ENCODE measurements at places on chromosomes 4 and X. TPM values are rescaled to one million over a fixed set of nuclear protein-coding genes. Genes with fewer than 3 reads are reported as not detected.

Gene FGF5
- polyA plus RNA-seq, result not detected

Gene ELF4
- polyA plus RNA-seq, result 0.76 TPM

Gene MAGEC3
- not detected for polyA plus RNA-seq

Gene TMPRSS11D
- 0.10 TPM for polyA plus RNA-seq

Gene NUP62CL
- polyA plus RNA-seq, result 0.08 TPM

Gene RNF128
- polyA plus RNA-seq, result 2.9 TPM

Gene GRPR
- 0.05 TPM for polyA plus RNA-seq

DNA sequence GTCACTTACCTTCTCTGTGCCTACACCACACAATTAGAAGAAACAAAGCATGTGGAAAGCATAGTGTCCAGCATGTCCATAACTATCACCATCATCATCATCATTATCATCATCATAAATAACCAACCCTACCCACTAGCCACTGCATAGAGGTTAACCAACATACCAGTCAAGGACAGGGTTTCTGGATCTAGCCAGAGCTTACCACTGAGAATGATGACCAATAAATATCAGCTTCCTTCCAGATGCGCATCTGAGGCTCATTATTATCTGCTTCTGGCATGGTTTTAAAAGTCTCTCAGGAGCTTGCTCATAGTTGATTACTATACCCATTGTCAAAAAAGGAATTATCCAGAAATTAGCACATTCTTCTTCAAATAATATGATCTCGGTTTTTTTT lies 25.5 kb upstream of the MYOZ2 start:
- no peak overlapping the region for H3K27ac ChIP-seq
- no peak for DNase-seq
- peaks cover 20% of the 10 kb centered on the region for H3K4me1 ChIP-seq
- H3K36me3 ChIP-seq, result no peaks in the 10 kb centered on the region
- H3K27me3 ChIP-seq, result no peaks in the 10 kb centered on the region
- no peak overlapping the region for H3K4me3 ChIP-seq

GRCh38 chr4:116882503-116882902 lies 202.9 kb downstream of the TRAM1L1 start:
- no peak for DNase-seq
- H3K27me3 ChIP-seq, result no peaks in the 10 kb centered on the region

DNA sequence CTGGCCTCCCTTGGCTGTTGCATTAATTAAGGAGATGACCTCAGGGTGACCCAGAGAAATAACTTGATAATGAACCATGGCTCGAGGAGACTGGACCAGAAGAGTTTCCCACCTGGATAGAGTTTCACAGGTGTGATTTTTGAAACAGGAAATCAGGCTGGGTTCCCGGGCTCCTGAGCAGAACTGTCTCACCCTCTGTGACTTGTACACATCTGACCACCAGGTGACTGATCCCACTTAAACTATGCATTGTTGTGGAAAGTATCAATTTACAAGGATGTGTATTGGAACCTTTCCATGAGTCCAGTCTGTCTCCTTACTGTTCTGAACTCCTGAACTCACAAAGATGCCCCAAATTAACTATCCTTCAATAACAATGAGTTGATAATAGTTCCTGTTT lies 220.3 kb downstream of the PTTG2 start:
- no peak for DNase-seq
- no peak overlapping the region for H3K27ac ChIP-seq
- H3K4me3 ChIP-seq, result no peak overlapping the region

- no peaks in the 10 kb centered on the region for H3K36me3 ChIP-seq
- H3K4me3 ChIP-seq, result no peak overlapping the region
- no peak overlapping the region for H3K27ac ChIP-seq
- H3K4me1 ChIP-seq, result no peaks in the 10 kb centered on the region
- DNase-seq, result no peak
- no peaks in the 10 kb centered on the region for H3K27me3 ChIP-seq
Measured at GRCh38 chr4:62644372-62644771, 1444.2 kb downstream of the ADGRL3 start.

DNA sequence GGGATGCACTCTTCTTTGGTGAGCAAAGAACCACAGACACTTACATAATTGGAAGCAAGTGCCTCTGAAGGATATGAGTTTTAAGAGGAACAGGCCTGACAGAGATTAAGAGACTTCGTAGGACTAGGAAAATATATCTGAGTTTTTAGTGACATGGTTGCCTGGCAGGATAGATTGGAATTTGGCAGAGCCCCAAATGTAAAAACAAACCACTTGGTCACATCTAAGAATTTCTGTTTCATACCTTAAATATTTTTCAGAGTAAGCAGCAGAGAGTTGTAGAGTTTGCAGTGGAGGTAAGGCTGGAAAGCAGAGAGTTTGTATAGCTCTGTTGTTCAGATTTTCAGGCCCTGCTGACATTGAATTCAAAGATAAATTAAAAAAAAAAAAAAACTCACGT lies 150.1 kb upstream of the MAGEB2 start:
- no peak overlapping the region for H3K27ac ChIP-seq
- no peak overlapping the region for H3K4me3 ChIP-seq
- no peaks in the 10 kb centered on the region for H3K27me3 ChIP-seq
- DNase-seq, result no peak

GRCh38 chr4:100359441-100359840 lies 158.4 kb downstream of the EMCN start:
- no peak overlapping the region for H3K27ac ChIP-seq
- no peaks in the 10 kb centered on the region for H3K27me3 ChIP-seq
- no peaks in the 10 kb centered on the region for H3K36me3 ChIP-seq
- no peak overlapping the region for H3K4me3 ChIP-seq

- no peak for DNase-seq
- no peak overlapping the region for H3K27ac ChIP-seq
- no peaks in the 10 kb centered on the region for H3K27me3 ChIP-seq
- H3K4me3 ChIP-seq, result no peak overlapping the region
- H3K4me1 ChIP-seq, result no peaks in the 10 kb centered on the region
Measured at GRCh38 chrX:103560256-103560655, 25.1 kb upstream of the TCEAL4 start.

GRCh38 chr4:157961229-157961990 lies 211.4 kb downstream of the GASK1B start:
- no peaks in the 10 kb centered on the region for H3K36me3 ChIP-seq
- H3K4me1 ChIP-seq, result no peaks in the 10 kb centered on the region
- DNase-seq, result no peak
- H3K4me3 ChIP-seq, result no peak overlapping the region

DNA sequence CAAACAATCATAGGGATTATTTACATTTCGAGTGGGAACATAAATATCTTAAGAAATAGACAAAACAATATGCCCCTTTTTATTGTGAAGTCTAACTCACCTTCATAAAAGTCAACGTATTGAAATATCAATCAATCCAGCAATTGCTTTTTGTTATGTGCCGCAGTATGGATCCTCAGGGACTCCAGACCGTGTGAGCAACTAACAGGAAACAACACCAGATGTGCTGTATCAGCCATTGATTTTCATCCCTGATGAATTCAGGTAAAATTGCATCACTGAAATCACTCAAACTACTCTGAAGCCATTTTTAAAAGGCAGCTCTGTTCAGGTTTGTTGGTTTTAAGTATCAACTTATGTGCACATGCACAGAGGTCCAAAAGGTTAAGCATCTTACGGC lies 197.3 kb upstream of the FAT1 start:
- no peaks in the 10 kb centered on the region for H3K27me3 ChIP-seq
- no peaks in the 10 kb centered on the region for H3K36me3 ChIP-seq
- no peak for DNase-seq
- no peaks in the 10 kb centered on the region for H3K4me1 ChIP-seq

- H3K27me3 ChIP-seq, result peaks cover 4% of the 10 kb centered on the region
- no peak overlapping the region for H3K4me3 ChIP-seq
- no peak for DNase-seq
- H3K27ac ChIP-seq, result no peak overlapping the region
- H3K4me1 ChIP-seq, result no peaks in the 10 kb centered on the region
Measured at GRCh38 chrX:15549189-15550012, 48.8 kb downstream of the BMX start.

DNA sequence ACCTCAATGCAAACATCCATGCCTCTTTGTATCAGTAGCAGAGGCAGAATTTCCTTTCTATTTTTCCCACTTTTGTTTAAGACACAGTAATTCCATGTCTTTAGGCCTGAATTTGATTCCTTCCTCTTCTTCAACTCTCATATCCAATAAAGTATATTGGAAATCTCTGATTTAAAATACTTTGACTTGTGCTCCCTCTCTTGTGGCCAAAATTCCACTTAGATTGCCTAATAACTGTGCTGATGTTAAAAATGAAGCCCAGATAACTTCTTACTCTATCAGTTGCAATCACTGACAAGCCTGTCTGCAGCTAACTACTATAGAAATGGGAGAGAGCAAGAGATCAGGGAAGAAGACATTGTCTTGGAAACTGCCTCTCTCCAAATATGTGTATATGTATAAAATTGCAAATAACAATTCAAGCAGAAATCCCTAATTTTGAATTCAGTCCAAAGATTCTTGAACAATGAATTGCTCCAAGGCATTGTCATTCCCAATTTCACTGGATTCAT lies 163.5 kb upstream of the SPIN4 start:
- no peaks in the 10 kb centered on the region for H3K27me3 ChIP-seq
- H3K4me1 ChIP-seq, result peaks cover 2% of the 10 kb centered on the region
- H3K4me3 ChIP-seq, result no peak overlapping the region
- no peak for DNase-seq
- H3K36me3 ChIP-seq, result no peaks in the 10 kb centered on the region
